ENCODE measurements at places on chromosomes 3 and 15.
A peak's percentile ranks its signal among the peaks of the same experiment; 100 is the strongest.

GRCh38 chr3:50662408-50662807 is 12.3 kb upstream of the DOCK3 start:
- DNase-seq: no peak

GRCh38 chr15:64845183-64845611 is 3.5 kb downstream of the PLEKHO2 start:
- no peak for DNase-seq

DNA sequence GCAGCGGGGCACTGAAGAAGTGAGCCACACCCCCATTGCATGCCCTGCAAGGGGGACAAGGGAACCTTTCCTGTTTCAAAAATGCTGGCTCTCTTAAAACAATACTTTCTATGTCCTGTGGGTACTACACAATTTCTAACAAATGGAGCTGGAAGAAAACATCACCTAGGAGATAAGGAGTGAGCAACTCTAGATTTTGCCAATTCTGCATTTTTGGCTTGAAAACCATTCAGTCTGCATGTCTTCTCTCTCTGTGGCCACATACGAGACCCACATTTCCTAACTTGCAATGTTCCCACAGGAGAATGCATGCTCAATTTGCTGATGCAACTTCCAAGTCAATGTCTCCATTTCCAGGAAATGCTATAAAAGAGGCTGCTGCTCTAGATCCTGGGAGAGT is 662.0 kb downstream of the SQOR start:
- DNase-seq: no peak

DNA sequence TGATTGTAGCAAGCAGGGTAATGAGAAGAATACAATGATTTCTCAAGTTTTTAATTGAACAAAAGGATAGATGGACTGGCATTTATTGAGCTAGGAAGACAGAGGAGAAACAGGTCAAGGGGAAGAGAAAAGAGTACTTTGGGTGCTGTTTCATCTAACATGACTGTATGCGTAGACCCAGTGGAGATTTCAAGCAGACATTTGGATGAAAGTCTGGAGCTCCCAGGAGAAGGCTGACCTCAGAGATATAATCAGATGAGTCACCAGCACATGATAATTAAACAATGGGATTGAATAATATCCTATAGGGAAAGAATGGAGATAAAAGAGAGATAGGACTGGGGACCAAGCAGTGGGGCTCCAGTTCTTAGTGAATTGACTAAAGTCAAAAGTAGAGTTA is 194.9 kb downstream of the ARRDC4 start:
- no peak for DNase-seq

GRCh38 chr3:11995120-11995519 is 9.1 kb upstream of the SYN2 start:
- DNase-seq: no peak

DNA sequence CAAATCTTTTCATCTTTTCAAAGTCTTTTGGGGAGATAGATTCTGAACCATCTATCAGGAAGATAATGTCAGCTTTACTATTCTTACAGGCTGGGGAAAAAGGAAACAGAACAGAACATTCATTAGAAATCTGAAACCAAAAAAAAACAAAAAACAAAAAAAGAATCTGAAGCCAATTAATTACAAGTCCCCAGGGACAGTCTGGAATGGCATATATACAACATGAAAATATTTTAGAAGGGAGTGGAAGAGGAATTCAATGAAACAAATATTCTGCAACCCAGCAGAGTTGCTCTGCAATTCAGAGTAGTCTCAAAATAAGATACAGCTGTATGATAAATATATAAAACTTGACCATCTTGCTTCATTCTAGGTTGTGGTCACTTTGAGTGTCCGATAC is 41.7 kb upstream of the CAPN7 start:
- DNase-seq: no peak

DNA sequence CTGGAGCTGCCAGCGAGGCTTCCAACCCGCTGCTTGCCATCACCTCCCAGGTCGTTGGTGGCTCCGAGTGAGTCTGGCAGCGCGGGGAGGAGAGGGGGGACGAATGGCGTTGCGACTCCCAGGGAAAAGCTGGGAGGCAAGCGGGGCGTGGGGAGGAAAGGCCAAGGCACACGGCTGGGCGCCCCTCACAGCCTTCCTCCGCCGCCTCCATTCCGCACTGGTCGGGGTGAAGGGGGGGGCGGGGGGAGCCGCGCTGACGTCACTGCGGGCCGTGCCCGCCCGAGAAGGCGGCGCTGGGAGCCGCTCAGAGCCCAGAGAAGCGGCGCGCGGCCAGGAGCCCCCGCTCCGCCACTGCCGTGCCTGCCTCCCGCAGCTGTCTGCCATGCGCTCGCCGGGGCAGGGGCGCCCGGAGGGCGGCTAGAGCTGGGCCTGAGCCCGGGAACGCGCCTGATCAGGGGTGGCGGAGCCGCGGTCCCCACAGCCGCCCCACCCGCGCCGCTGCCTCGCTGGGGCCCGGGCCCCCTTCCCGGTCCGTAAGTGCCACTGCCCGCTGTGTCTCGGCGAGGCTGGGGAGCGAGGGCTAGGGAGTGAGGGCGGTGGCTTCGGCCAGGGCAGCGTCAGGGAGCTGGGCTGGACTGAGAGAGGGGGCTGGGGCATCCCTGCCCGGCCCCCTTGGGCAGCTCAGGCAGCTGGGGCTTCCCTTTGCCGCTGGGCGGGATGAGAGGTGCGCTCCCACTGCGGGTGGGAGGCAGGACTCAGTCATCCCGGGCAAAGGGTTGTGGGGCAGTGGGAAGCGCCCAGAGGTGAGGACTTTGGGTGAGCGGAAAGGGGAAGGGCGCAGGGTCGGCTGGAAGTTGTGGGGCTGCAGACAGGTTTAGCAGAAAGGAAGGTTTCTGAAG is 27.8 kb upstream of the POLG start:
- DNase-seq: no peak

DNA sequence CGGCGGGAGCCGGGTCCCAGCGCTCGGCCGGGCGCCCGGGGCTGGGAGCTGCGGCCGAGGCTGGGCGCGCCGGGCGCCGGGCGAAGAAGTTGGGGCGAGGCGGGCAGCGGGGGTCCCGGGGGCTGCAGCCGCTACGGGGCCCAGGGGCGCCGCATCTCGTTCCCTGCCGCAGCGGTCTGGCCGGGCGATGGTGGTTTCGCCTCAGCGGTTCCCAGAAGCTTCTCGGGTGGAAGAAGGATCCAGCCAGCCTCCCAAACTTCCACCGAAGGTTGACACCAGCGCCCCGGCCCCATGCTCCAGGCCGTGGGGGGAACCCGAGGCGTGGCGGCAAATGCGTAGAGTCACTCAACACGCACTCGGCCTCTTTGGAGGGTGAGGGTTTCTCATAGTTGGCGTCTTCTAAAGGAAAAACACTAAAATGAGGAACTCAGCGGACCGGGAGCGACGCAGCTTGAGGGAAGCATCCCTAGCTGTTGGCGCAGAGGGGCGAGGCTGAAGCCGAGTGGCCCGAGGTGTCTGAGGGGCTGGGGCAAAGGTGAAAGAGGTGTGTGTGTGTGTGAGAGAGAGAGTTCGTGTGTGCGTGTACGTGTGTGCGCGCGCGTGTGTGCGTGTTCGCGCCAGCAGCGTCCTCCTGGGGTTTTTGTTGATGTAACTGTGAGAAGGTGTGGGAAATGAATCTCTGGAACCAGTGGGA is 940 bp downstream of the BOC start:
- peak; percentile 18 for DNase-seq

DNA sequence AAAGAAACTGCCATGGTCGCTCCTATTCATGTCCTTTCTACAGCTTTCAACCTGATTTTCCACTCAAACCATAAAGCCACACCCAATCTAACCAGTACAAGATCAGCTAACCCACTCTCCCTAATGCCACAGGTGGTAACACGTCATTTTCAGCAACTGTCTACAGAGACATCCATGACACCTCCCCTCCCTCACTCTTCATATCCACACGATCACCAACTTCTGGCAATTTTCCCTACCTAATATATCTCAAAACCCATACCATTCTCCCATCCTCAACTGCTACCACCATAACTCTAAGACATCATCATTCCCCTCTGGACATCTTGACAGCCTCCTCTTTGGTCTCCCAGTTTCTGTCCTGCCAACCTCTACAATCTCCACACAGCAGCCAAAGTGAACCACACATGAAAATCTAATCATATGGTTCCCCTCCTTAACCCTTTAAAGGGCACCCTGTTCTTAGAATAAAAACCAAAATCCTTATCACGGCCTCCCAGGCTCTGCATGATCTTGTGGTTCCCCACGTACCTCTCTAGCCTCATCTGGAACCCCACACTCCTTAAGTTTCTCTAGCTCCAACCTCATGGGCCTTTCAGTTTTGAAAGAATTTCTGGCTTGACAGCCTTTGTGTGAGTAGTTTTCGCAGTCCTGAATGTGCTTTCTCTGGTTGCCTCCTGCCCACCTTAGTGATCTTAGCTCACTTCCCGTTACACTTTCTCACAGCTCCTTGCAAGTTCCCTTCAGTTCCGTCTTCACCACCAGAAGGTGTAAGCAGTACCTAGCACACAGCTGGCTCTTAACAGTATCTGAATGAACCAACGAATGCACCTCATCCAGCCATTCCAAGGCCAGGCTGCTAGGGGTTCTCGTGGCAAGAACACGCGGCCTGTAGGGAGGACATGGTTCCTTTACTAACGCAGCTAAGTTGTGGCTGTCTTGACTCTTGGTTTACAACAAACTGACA is 33.4 kb downstream of the SPINK8 start:
- no peak for DNase-seq

DNA sequence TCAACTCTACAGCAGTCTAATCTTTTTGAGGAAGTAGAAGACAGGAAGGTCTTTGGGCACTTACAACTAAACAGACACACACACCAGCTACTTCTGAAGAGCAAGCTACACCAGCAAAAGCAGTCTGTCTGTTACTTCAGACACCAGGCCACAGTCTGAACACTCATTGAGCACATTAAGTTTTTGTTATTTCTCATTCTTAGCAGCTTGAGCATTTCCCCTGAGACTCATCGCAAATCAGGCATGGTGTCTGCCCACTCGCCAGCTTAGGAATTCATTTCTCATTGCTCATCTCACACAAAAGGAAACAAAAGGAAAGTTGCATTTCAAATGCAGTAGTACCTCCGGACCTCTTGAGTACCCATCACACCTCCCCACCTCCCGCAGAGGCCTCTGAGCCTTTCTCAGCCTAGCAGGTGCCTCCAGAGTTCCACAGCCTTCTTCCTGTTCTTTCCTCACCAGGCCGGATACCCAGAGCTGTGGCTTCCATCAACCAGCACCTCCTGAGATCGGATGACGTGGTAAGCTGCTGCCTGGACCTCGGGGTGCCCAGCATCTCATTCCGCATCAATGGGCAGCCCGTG is 302.0 kb downstream of the RYR3 start:
- DNase-seq: no peak

- DNase-seq: no peak
These were observed 28.7 kb downstream of the ALDH1L1 start for GRCh38 chr3:126151562-126152302.

- DNase-seq: no peak
These were observed 24.9 kb downstream of the GYG1 start for GRCh38 chr3:149016242-149016641.

- DNase-seq: no peak
These were observed 788 bp upstream of the DLG1 start for GRCh38 chr3:197298945-197299854.

GRCh38 chr15:41577863-41578735 is 19.1 kb downstream of the TYRO3 start:
- no peak for DNase-seq

DNA sequence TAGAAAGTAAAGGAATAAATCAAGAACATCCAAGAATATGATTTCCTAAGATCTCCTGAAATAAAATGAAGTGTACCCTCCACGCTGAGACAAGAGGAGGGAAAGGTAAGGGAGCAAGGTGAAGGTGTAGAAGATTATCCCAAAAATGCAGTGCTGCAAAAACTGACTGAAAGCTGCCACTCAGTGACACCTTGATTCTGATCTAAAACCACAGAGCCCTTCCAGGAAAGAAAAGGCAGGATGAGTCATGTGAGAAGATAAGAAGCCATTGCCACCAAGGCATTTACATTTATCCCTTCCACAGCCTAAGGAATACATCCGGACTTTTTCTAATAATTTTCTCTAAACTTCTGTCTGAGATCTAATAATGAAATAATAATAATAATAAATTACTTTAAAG is 49.9 kb downstream of the IGSF11 start:
- no peak for DNase-seq

GRCh38 chr3:20515834-20516233 is 329.8 kb upstream of the SGO1 start:
- no peak for DNase-seq

GRCh38 chr3:77329116-77329515 is 289.2 kb downstream of the ROBO2 start:
- no peak for DNase-seq

GRCh38 chr15:99021694-99022093 is 14.1 kb upstream of the PGPEP1L start:
- no peak for DNase-seq

DNA sequence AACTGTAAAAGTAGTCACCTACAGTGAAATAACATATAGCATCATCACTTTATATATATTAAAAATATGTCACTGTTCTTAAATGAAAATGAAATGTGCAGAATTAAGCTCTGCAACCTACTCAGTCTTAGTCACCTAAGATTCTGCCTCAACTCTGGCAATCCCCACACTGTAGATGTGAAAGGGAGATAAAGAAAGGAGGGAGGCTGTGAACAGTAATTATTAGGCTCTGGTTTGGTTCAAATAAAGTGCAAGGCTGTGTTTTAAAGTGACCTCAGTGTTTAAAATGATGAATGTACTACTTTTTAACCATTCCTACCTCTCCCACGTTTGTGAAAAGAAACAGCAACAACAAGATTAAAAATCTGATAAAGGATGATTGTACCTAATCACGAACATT is 72.2 kb downstream of the ATP8B4 start:
- no peak for DNase-seq

DNA sequence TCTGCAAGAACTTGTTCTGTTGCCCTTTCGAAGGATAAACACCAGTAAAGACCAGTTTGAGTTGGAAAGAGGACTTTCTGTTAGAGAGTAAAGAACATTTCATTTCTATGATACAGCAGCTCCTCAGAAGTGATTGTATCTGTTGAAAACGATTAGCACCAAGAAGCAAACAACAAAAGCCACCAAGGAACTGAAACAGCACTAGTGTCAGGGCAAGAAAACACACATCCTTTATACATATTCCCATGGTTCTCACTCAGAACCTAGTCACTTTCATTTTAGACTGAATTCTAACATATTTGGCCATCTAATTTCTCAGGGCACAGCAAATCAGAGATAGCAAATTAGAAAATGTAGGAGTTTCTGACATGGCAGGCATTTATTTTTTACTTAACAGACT is 116.1 kb downstream of the ATP1B3 start:
- DNase-seq: no peak

DNA sequence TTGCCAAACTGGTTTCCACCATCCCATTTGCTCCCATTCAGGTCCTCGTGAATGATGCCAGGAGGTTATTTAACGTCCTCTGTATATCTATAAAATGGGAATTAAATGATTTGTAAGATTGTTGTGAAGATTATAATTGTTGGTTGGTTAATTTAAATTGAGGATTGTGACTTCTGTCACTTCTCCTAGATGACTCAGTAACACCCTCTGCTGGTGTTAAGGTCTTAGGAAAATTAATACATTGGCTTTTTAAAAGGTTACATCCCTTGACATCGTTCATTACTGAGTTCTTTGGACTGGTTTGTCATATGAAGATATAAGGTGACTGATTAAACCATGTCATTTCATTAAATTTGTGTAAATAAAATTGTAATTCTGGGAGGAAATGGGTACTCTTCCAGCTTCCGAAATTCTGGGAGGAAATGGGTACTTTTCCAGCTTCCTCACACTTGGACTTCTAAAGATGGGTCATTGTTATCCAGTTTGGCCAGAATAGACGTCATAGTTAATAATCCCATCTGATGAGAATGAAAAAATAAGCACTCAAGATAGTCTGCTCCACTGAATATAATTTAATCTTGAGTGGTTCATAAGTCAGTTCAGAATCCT is 33.3 kb upstream of the PAQR5 start:
- no peak for DNase-seq

All from GDM1 (cell line).